ENCODE measurements at places on chromosomes 1 and 21.

DNA sequence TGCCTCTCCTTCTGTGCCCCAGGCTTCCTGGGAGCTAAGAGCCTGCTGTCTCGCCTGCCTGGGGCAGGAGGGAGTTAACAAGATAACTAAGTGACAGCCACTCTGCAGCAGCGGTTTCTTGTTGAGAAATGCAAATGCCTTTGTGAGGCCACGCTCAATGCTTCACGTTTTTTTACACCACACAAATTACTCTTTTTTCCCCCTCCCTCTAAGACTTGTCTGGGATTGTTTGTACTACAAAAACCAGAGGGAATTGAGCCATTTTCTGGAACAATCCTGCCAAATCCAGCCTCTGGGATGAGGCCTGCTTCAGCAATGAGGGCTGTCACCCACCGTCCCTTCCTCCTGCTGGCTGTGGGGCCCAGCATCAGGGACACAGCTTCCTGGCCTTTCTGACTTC, 119.6 kb downstream of the ACTL8 start:
- DNase-seq, result no peak

DNA sequence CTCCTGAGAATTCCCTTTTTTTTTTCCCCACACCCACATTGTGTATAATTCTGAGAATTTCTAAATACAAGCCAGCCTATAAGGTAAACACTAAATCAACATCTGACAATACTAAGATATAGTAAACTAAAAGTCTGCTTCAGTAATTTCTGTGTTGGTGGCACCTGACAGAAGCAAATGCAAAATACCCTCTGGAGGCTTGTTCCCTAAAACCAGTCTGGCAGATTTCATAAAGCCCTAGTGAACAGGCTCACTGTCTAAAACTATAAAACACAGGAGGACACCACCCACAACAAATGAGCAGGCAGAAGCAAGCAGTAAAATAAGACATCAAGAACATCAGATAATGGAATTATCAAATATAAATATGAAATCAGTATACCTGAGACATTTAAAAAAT, 11.5 kb downstream of the TRIM33 start:
- DNase-seq, result no peak

DNA sequence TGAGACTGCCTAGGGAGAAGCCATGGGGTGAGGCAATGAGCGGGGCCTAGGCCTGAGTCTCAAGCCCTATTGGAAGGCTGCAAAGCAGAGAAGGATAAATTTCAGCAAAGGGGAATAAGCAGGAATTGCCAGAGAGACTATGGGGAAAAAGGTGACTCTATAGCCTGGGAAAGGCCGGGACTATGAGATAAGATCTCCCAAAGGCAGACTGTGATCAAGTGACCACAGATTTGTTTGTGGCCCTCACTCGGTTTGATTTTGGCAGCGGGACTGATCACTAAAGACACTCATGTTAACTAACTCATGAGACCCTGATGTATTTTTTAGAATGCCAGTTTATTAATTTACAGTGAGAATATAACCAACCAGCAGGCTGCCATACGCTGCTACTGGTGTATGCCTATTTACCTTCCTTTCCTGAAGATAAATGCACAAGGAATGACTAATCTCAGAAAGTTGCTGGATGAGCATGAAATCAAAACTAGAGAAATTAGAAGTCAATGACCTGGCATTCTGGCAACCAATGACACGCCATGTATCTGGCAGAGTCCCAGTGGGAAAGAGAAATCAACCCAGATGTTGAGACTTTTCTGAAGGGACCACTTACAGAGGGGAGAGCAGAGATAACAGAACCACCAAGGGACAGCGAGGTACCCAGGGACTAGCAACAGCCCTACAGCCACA, 4.3 kb downstream of the HSF2BP start:
- no peak for DNase-seq

DNA sequence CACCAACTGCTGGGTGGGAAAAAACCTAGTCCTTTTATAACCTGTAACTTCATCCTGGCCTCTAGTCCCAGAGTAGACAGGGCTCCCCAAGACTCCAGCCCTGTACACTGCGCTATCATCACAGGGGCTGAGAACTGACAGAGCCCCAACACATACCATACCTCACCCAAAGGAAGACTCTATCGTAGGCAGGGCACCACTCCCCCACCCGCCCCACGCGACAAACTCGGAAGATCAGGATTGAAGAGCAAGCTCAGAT, 15.8 kb downstream of the INPP5B start:
- no peak for DNase-seq

GRCh38 chr1:227440182-227440581, 121.9 kb upstream of the CDC42BPA start:
- no peak for DNase-seq

DNA sequence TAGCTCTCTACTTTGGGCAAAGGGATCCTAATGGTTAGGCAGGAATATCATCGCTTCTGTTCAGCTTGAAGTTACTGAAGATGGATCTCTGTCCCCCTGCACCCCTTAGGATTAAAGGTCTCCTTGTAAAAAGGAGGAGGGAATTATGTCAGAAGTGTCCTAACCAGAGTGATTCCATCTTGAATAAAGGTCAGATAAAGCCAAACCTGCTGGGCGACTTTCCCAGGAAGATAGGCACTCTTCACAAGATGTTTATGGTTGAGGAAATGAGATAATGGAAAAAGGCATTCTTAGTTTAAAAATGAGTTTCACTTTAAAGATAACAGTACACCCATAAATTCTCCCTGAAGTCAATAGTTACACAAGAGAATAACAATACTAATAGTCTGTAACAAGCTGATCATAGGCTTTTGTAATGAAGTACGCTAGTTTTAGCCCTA, 1.7 kb upstream of the NENF start:
- no peak for DNase-seq

DNA sequence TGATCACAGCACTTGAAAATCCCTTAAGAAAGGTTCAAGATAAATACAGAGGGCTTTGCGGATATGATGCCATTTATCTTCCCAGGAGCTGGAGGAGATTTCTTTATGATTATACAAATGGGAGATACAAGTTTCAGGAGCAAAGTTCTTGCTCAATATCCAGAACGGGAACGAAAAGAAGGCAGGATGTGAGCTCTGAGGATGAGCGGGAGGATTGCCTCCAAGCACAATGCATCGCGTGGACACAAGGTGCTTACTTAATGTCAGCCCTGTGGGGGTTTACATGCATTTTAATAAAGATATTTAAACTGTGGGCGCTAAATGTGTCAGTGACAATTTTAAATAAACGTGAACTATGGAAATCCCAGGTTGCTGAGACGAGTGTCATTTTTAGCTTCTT, 59.0 kb downstream of the SYT6 start:
- DNase-seq, result no peak

DNA sequence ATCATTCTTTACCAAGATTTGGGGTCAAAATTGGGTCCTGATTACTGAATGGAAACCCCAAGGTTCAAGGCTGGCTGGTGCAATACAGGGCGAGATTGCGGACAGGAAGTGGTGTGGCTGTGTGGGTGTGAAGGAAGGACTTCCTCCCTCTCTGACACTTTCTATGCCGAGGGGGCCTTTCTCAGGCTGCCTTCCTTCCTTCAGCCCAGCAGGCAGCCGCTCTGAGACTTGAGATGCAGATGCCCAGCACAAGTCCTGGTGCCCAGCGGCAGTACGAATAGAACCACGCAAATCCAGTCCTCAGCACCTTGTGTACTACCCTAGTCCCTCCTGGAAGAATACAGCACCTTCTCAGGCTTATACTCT, 16.3 kb downstream of the BATF3 start:
- DNase-seq, result no peak

- DNase-seq, result no peak
Measured at GRCh38 chr1:180787628-180788307, 124.9 kb upstream of the KIAA1614 start.

GRCh38 chr1:45259053-45259452, 52.6 kb upstream of the ZSWIM5 start:
- DNase-seq, result no peak

DNA sequence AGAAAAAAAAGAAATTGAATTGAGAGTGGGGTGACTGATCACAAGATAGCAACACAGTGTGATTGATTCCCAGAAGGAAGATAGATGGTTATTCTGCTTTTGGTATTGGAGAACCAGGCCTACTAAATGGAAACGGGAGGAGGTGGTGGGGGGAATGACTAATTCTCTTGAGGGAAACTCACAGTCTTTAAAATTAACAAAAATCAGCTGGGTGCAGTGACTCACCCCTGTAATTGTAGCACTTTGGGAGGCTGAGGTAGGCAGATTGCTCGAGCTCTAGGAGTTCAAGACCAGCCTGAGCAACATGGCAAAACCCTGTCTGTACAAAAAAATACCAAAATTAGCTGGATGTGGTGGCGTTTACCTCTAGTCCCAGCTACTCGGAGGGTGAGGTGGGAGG, 134.6 kb upstream of the PDE4B start:
- DNase-seq, result no peak

DNA sequence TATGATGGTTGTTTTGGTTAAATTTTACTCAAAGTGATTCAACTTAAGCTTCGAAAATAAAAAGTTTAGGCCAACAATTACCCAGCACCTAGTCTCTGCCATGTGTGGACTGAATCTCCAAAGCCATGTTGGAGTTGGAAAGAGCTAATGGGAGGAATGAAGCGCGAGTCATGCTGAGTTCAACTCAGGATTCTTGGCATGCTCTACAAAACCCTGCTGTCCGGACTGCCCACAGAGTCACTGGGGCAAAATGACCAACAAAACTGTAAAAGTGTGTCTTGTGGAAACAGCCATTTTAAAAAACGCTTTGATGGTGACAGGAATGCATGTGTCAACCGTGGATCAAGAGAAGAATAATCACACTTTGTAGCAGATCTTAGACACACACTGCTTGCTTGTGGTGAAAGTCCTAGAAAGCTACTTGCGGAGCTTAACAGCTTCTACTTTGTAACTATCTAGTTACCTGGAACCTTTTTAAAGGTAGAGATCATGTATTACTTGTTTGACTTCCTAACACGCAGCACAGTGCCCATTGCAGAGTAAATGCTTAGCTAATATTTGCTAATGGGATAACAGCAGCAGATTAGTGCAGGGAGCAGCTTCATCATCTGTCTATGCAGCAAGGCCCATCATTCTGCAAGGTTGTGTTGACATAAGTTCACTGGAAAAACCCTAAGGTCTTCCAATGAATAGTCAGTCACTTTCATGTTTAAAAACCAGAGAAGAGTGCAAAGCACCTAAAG, 7.0 kb upstream of the GBP6 start:
- DNase-seq, result peak; percentile 83
